Naive B cell (primary cell): ENCODE measurements at places on chromosomes 2 and 18.

GRCh38 chr18:74257083-74257482 is 34.7 kb downstream of the CYB5A start:
- no peak for DNase-seq

GRCh38 chr18:41331661-41332060 is 623.4 kb upstream of the PIK3C3 start:
- DNase-seq, result no peak

GRCh38 chr2:127277028-127277427 is 16.9 kb downstream of the ERCC3 start:
- DNase-seq, result no peak

DNA sequence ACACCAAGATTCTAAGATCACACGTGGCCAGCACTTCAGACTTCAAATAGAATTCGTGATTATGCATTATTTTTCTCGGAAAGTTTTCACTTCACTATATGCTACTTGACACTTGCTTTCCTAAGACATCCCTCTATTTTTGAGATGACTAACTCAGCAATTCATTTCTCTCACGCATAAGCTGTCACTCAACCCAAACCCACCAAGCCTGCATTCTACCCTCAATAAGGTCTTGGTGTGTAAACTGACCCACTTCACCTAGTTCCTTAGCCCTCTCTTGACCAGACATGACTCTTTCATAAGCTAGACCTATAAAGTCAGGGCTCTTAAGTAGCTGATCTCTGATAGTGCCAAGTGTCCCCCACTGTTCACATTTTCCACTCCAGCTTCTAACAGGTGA is 11.7 kb downstream of the CKAP2L start:
- no peak for DNase-seq

- DNase-seq, result no peak
Measured at GRCh38 chr2:180191432-180192124, 184.5 kb upstream of the CWC22 start.

DNA sequence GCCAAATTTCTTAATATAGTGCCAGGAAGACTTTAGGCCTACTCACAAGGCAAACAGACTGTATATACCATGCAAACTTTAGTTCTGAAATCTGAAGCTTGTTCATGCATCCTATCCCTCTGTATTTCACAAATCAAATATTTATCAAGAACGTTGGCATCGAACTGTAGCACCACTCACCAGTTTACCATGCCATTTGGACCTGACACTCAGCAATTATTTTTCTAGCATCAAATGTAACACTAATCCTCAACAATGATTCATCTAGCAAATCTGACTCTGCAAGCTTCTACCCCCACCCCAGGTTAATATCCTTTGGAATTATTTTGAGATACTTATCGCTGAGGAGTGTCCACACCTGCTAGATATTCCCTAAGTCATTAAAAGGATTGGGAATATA is 1506.6 kb downstream of the LRP1B start:
- DNase-seq, result no peak

DNA sequence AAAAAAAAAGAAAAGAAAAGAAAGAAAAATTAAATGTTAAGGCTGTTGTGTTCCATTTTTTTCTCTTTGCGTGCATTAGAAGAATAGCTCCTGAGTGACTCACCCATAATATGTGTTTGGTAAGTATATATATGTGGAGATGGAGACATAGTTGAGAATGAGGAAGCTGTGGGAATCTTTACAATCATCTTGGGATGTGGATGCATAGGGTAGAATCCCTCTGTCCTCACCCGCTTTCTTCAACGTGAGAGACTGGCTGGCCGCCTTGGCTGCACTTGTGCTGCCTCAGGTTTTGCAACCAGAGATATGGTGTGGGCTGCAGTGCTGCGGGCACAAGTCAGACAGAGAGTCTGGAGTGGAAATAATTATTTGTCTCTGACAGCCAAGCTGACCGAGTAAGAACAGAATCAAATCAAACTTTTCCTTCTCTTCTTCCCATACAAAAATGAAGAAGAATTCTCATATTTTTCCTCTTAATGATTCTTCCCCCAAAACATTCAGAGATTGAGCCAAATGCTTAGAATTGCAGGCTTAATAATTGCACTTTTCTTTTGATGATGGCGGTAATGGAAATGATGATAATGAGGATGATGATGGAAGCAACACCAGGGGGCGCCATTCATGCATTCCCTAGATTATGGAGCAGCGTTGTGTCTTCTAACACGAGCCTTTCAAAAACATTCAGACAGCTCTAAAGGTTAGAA is 48.5 kb downstream of the SERPINB7 start:
- DNase-seq, result no peak

- DNase-seq, result no peak
Measured at GRCh38 chr2:219126555-219126954, 34.1 kb downstream of the NHEJ1 start.

DNA sequence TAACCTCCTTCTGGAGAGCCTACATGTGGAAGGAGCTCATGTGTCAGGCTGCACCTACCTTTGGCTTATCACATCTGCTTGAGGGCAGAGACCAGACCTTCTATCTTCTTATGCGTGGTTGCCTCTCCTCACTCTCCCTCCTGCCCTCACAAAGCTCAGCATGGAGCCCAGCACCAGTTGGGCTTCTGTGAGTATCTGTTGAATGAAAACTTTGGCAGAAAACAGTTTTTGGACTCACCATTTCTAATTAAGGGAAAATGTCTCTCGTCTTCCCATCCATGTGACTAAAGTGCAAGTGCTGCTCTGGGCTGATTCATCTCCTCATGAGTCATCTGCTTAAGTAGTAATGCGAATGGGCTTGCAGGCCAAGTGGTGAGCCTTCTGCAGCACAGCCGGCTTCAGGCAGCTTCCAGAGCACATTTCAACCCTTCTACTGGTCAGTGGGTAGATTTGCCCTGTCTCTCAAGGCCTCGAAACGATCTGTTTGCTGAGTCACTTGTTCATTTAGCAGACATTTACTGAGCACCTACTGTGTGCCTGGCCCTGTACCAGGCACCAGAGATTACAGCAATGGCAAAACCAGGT is 102.6 kb downstream of the VSNL1 start:
- no peak for DNase-seq

DNA sequence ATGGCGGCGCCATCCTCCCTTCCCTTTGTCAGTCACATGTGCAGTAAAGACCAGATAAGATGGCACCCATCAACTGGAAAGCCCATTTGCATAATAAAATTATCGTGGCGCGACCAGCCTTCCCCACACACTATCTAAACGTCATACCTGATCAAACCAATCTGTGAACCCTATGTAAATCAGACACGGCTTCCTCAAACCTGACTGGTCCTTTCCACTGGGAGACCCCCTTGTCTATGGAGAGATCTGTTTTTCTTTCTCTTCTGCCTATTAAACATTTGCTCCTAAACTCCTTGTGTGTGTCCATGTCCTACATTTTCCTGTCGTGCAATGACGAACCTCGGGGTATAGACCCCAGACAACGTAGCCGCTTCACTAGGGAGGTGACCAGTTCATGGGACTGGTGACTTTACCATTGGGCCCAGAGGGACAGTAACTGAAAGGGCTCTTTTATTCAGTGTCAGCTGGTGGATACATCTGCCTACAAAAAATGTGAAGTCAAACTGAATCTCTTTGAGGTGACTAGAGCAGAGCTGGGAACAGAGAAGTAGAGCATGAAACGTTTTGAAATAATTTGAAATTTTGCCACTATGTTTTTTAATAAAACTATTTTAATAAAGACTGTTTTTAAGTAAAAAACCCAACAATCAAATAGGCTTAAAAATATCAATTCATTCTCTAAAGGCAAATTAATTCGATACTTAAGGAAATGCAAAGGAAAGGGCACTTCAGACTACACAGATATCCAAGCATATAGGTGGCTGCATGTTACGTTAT is 87.5 kb downstream of the SOCS6 start:
- no peak for DNase-seq

DNA sequence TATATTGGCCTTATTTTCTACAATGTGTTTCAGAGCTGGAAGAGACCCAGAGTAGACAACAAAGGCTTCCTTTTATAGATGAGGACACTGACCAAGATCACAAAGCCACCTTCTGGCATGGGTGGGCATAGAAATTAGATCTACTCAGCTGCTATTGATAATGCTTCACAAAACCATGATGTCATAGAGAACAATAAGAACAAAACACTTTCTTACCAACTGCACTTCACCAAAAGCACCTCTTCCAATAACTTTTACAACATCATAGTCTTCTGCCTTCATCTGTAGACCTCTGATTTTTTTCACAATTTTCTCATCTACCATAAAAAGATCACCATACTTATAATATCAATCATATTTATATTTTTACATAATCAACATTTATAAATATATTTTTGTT is 58.1 kb downstream of the ROCK2 start:
- DNase-seq, result no peak

- DNase-seq, result no peak
Measured at GRCh38 chr2:75277111-75277510, 77.8 kb upstream of the TACR1 start.

DNA sequence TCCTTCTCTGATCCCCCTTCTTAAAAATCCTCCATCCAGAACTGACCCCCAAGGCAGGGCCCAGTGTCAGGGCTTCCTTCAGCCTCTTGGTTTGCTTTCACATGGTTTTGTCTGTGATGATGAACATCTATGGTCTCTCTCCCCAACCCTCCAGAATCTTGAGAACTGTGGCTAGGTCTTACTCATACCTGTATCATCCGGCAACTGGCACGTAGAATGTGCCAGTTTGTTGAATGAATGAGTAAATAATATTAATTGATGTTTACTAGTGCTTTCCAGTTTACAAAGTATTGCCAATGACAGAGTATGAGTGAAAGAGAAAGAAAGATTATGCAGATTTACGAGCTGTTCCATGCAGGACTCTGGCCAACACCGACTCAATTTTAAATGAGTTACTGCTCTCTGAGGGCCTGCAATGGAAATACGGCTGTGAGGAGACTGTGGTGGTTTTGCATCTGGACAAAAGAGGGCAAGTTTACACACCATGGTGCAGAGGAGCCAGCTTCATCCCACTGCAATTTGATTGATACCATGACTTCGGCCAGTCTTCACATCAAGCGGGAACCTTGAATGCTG is 29.9 kb upstream of the TRIB2 start:
- DNase-seq, result no peak

DNA sequence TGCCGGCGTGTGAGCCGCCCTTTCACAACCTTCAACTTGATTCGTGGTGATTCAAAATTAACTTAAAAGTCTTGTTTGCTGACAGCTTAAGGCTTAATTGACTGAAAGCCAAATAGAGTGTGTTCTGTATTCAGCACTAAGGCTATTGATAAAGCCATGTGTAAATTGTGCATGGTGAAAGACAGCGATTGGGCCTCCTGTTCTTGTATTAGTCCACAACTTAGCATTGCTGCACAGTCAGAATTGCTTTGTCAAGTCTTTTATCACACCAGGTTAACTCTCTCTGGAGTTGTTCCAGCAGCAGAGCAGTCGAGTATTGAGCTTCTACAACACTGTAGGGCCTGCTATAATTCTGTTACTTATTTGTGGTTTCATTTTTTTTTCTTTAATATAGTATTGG is 210.1 kb downstream of the WDR7 start:
- DNase-seq, result no peak

GRCh38 chr2:142863485-142863961 is 13.9 kb upstream of the KYNU start:
- DNase-seq, result no peak

DNA sequence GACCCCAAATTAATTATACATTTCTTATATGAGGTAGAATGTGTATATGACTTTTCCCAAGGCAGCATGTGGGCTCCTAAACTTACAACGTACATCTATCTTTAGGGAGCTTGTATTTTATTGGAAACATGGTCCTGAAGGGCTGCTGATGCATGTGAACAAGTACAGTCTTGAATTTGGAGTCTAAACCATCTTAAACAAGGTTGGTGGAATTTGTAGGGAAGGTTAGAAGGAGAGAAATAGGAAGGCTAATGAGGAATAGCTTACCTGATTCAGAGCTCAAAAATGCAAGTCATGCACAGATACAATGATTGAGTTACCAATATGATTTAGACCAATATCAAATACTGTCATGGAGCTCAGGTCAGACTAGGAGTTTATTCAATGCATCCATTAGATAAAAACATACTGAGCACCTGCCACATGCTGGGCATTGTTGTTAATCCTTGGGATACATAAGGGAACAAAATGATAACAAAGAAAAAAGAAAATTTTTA is 458.6 kb upstream of the ETAA1 start:
- no peak for DNase-seq

DNA sequence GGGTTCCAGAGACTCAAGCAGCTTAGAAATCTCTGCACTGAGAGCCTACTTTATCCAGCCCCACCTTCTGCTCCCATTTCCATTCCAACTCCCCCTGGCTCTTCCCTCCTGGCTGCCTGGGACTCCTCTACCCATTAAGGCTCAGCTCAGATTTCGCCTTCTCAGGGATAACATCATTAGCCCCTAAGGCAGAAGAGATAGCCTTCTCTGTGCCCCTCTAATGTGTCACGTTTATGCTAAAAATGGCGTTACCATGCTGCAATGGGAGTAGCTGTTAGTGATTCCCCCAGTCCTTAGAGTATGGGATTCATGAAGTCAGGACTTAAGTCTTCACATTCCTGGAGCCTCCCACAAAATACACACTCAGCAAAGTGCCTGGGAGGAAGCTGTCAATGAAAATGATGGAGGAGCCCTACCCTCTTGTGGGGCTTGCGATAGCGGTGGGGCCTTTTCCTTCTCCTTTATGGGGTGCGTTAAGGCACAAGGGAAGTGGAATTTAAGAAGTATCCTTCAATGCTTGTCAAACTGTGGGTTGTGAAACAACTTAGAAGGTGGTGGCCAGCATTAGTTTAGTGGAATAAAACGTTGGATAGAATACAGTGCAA is 144.7 kb upstream of the COPS8 start:
- no peak for DNase-seq

DNA sequence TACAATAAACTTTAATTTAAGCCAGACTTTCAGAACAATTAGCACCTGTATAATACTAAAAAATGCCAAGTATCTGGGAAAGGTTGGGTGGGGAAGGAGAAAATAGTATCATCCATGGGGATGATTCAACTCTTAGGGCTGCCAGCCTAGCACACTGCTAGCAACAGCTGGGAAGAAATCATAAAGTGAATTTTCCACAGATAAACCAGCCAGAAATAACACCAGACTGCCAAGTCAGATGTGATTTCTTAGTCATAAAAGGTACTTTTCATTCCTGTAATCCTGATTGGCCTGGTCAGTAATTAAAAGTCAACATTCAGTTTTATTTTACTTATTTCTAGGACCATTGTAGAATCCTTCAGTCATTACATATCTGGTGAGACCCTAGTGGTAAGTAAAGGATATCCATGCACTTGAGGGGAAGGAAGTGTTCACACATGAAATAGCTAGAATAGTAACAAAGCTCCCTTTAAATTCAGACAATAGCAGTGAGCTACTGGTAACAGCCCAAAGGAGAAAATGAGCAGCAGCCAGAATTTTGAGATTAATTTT is 59.4 kb downstream of the LIMS1 start:
- no peak for DNase-seq

GRCh38 chr2:200158647-200159356 is 147.7 kb upstream of the SPATS2L start:
- DNase-seq, result no peak

GRCh38 chr2:13905831-13906230 is 726.7 kb upstream of the LRATD1 start:
- DNase-seq, result no peak

GRCh38 chr2:1041012-1041805 is 90.6 kb downstream of the SNTG2 start:
- DNase-seq, result no peak

- DNase-seq, result no peak
Measured at GRCh38 chr2:191552066-191552465, 125.9 kb upstream of the NABP1 start.

GRCh38 chr18:64253873-64254272 is 105.0 kb upstream of the LINC00305 start:
- no peak for DNase-seq

- no peak for DNase-seq
Measured at GRCh38 chr18:33540392-33540791, 37.6 kb upstream of the ASXL3 start.

GRCh38 chr2:118584062-118584749 is 263.2 kb downstream of the EN1 start:
- no peak for DNase-seq
